Activated T-helper 1 cell treated with anti-CD3 and anti-CD28 coated beads, Interleukin-12 subunit alpha, Interleukin-12 subunit beta, Interleukin-2, Interleukin-4 antibody, amounts not matched to agents 30 ng/mL and 10 ng/mL and 1 ng/mL, durations not matched to agents 14 hours and 24 hours and 36 hours (primary cell): ENCODE measurements at places on chromosomes 3 and 15. TPM values are rescaled to one million over a fixed set of nuclear protein-coding genes. Genes with fewer than 3 reads are reported as not detected.

The TRIM42 gene
- not detected in 2 replicates for total RNA-seq

DNA sequence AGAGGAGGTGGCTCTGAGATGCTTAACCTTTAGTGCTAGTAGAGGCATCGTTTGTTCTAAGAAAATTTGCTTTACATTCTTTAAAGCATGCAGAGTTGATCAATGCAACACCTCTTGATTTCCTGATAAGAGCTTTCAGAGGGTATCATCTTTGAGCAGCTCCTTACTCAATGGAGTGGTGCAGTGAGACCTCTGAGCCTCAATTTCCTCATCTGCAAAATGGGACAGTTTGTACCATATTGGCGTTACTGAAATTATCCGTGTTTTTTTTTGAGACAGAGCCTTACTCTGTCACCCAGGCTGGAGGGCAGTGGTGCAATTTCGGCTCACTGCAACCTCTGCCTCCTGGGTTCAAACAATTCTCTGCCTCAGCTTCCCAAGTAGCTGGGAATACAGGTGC lies 1.6 kb upstream of the TMEM42 start:
- DNase-seq = no peak

- DNase-seq = no peak
Measured at GRCh38 chr3:120324190-120324589, 25.0 kb downstream of the LRRC58 start.

DNA sequence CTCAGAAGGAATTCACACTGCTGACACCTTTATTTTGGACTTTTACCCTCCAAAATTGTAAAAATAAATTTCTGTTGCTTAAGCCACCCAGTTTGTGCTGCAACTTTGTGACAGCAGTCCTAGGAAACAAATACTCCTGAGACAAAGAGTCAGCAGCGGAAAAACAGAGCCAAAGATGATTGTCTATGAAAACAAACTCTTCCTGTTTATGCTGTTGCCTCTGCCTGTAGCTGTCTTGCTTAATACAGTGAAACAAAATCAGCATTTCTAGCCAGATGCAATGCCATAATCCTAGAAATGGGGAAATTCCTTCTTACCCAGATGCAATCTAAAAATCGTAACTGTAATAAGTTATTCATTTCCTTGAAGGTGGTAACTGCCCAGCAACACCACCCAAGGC lies 387.5 kb upstream of the ATP11B start:
- DNase-seq = no peak

- no peak for DNase-seq
Measured at GRCh38 chr3:102449341-102449740, 14.5 kb downstream of the ZPLD1 start.
